Left kidney (tissue), 8 donors: ENCODE measurements at places on chromosomes 3 and 15. TPM values are rescaled to one million over a fixed set of nuclear protein-coding genes. Genes with fewer than 3 reads are reported as not detected.
A peak's percentile ranks its signal among the peaks of the same experiment; 100 is the strongest.

DNA sequence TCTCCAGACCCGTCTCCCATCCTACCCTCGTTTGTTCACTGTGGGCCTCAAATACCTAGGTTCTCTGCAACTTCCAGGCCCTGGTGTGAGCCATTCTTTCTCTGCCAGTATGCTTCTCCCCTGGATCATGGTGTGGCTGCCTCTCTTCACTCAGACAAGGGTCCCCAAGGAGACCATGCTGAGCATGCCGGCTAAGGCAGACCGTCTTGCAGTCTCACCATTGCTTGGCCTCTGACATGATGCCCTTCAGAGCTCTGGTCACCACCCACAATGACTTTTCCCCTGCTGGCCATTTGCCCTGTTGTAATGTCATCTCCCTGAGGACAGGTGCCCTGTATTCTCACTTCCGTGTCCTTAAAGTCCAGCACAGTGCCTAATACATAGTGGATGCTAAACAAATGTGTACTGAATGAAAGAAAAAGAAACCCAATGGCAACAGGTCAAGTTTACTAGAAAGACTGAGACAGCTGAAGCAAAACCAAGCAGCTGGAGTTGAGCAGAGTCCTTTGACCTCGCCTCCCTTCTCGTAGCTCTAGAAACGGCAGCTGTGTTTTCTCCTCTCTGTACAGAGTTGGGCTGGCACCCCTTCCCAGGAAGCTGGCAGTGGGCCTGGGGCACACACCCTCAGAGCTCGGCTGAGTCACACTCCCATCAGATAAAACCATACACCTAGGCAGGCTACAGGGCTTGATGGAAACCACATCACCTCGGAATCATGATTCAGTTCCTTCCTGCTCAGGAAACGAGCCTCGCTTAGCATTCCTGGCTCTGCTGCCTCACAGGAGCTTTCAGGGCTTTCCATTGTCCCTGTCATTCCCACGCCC lies 8.6 kb downstream of the TLR9 start:
- DNase-seq, result no peak

GRCh38 chr15:43225201-43225949 lies 4.6 kb upstream of the EPB42 start:
- peak; percentile 62 for DNase-seq

DNA sequence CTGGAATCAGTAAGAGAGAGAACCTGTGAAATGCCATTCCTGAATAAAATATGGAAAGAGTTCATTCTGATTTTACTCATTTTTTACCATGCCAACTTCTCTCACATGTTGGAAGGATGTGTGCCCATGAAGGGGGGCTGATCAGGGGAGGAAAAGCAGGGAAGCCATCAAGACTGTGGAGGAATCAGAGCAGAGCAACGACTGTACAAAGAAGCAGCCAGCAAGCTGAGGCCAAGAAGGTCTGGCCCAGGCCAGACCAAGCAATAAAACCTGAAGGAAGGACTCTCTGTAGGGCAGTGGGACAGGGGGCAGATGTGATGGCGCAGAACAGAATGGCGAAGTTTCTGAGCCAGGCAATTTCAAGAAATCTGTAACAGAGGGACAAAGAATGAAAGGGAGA lies 24.0 kb upstream of the ARNT2 start:
- no peak for DNase-seq

DNA sequence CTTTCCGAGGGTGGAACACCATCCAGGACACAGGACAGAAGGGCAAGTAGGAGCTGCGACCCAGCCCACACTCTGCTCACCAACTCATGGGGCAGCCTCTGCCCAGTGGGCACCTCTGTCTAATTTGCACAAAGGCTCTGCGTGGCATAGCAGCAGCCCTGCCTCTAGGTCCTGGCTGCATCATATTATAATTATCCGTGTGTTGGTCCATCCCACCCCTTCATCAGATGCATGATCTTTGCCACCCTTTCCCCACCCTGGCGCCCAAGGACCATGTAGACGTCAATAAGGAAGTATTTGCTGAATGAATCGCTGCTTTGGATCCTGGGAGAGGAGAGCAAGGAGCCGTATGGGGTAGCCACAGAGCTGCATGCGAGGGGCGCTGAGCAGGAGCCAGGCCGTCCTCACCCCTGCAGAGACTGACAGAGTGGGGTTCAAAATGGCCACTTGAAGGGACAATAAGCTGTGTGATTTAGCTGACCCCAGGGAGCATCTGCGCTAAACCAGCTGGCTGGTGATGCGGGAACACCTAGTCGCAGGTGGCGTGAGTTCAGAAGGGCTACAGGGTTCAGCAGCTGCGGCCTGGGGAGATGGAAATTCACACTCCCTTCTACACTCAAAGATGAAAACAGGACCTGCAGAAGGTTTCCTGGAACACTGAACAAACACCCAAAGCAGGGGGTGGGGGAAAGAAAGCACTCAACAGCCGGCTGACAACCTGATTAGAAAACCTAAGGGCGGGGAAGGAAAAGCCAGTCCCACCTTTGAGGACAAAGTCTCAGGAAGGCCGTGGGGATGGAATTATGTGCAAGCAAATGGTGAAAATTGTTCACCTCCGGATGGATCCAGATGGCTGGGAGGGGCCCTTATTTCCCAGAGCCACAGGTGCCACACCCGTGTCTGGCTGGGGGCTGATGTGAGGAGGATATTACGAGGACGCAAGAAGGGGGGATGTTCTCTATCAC lies 6.4 kb downstream of the MGLL start:
- DNase-seq, result no peak

GRCh38 chr15:66524838-66525237 lies 19.7 kb downstream of the ZWILCH start:
- DNase-seq, result no peak

GRCh38 chr3:14440168-14440518 lies 37.7 kb downstream of the SLC6A6 start:
- DNase-seq, result no peak

DNA sequence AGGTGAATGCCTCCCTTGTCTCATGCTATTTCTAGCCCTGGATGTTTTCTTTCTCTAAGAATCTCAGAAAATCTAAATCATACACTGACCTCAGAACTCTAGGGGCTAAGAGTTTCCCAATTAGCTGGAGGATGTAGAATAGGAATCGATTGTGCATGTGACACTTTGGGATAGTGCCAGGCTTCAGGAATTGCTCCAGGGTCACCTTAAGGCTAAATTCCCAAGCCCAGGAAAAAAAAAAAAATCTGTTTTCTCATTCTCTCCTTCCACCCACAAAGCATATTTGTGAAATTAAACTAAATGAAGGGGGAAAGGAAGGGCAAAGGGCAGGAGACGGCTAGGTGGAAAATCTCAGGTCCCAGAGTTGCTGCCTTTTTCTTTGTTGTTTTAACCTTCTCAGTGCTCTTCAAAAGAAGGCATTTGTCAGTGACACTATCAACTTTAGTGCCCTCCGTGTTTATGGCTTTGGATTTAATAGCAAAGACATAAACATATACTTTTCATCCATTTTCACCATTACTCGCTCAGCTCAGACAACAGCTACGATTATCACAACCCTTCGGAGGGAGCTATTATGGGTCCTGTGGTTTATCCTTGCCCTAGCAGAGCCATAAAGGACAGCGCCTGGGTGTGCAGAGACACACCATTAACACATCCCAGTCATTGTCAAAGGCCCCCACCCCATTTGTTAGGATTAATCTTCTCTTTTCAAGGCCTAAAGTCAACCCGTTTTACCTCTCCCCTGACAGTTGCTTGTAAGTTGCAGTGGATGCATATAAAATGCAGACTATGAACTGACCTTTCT lies 271.7 kb downstream of the PDZRN3 start:
- DNase-seq, result no peak

DNA sequence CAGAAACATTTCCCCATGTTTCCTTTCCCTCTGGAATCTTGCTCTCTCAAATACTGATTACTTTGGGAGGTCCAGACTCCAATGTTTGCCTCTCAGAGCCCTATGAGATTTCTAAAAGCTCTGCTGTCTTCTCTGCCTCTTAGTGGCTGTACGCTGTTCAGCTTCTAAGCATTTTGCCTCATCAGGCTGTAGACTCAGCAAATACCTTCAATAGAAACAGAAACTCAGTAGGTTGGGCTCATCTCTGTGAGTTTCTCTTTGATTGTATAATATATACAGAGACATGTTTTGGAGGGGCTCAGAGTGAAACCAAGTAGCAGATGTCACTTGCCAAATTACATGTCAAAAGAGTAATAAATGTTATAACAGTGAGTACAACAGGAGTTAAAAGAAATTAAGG lies 380.8 kb upstream of the MEIS2 start:
- DNase-seq, result no peak

DNA sequence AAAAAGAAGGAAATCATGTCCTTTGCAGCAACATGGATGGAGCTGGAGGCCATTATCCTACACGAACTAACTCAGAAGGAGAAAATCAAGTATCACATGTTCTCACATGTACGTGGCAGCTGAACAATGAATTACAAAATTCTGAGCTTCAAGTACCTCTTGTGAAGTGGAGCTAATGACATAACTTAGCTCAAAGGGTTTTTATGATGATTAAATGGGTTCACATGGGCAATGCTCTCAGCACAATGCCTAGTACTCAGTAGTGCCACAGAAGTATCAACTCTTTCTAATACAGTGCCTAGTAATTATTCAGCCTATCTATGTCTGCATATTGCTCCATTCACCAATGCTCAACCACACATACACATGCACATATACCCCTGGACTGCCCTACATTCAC lies 407.5 kb upstream of the WNT5A start:
- no peak for DNase-seq

The MLF1 gene
- polyA plus RNA-seq, result 62.9 TPM

The CLDN18 gene
- 2.7 TPM for polyA plus RNA-seq

The C3orf80 gene
- 0.45 TPM for polyA plus RNA-seq
